ENCODE measurements at places on chromosomes 5 and 9.
A peak's percentile ranks its signal among the peaks of the same experiment; 100 is the strongest.

GRCh38 chr9:73529666-73530065 lies 378.0 kb downstream of the ANXA1 start:
- DNase-seq = no peak

DNA sequence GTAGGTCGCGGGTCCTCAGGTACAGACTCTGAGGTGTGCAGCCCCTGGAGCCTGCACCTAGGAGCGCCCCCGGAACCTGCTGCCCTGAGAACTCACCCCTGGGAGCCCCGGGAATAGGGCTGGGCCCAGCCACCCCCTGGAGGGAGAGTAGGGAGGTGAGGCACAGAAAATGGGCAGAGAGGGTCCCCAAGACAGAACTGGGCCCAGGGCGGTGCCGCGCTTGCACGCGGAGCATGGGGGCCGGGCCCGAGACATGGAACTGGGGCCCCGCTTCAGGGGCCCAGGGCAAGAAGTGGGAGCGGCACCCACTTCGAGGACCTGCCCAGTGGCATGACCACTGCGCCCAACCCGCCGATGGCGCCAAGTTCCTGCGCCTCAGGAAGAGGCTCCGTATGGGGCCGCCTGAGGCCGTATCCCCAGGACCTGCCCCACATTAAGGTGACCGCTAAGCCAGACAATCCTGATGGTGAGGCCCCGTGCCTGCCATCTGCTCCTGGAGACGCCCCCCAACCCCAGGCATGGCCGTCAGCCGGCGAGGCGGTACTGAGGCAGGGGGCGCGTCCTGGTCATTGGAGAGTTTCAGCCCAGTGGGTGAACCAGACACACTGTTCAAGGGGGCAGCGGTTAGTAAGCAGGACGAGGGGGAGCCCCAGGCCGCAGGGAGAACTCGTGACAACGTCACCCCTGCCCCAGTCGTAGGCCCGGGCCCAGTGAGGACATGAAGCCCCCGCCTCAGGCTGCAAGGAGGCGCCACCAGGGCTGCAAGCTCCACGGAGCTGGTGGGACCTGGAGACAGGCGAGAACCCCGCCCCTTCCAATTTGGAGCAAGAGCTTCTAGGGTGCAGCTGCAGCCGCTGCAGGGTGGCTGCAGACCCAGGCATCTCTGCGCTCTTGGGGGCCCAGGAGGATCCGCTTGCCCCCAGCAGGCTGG lies 89.5 kb upstream of the PUM3 start:
- DNase-seq = no peak

DNA sequence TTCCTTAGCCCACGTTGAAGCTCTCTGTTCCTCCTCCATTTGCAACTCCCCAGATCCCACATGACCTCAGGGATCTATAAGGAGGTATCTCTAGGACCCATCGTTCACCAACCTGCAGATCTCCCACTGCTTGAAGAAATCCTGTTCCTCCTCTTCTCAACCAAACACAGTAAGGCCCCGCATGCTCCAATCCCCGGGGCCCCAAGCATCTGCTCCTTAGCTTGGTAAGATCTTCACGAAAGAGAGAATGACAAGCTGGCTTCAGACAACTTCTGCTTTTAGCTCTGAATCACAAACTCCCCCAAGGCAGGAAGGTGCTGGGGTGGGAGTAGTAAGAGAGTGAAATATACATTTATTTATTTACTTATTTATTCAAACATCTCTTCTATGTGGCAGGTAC lies 33.0 kb upstream of the ARHGAP26 start:
- peak; percentile 78 for DNase-seq

DNA sequence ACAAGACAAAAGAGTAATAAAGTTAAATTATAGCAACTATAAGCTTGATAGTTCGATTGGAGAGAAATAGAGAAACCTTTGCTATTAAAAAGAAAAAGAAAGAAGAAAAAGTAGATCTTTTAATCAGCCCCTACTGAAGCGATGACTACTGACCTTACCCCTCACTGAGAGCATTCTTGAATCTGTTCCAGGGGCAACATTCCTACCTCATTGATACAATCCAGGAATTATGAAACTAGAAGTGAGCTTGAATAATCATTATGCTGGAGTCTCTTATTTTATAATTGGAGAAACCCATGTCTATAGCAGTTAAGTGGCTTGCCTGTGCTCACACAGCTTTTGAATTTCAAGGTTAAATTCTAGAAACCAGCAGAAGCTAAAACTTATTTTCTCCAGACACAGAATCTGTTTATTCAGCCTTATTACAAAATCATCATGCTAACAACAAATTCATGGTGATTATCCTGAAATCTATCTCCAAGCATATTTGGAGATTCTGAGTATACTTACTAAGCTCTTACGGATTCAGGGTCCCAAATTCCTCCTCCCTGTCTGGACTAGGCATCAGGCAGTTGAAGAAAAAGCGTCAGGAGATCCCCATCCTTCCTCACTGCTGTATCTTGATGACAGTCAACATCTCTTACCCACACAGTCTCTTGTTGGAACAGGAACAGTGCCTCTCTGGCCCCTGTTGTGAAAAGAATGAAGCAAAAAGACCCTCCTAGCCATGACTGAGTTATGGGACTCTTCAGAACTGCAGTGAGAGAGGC lies 547.6 kb upstream of the WWC1 start:
- no peak for DNase-seq

DNA sequence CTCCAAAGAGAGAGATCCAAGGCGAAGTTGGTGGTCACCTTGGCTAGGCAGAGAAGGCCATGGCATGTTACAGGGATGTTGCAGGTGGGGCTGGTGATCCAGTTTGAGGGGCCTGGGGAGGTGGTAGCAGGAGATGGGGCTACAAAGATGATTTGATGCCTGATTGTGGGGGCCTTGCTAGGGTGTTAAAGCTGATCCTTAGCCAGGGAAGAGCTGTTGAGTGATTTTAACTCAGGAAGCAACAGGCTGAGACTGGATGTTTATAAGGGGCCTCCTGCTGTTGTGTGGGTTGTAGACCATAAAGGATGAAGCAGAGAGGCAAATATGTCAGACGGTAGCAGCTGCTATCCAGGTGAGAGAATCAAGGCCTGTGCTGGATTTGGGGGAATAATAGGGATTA lies 19.0 kb upstream of the SMAD5 start:
- no peak for DNase-seq

DNA sequence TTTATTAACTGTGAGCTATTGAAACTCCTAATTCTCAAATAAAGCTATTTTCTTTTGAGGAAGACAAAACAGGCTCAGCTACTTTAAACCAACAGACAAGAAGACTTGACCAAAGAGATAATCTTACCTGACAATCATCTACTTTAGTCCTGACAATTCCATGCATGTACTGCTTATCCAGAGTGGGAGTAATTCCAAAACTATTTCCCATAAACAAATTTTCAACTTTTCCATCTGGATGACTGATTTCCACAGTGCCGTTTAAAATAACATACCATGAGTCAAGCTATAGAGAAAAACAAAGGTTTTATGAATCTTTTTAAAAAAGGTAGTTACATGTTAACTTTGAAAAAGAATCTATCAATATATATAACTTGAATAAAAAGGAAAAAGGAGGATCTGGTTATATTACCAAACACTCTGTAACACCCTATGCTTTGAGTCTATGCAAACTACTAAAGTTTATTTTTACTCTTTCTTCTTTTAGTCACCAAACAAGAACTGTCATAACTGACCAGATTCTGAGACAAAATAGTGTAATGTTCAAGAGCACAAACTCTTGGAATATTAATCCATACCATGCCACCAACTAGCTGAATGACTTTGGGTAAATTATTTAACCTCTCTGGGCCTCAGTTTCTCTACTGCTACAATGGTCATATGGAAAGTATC lies 129.7 kb downstream of the RAPGEF6 start:
- no peak for DNase-seq

GRCh38 chr9:83425240-83425639 lies 113.0 kb downstream of the FRMD3 start:
- no peak for DNase-seq

DNA sequence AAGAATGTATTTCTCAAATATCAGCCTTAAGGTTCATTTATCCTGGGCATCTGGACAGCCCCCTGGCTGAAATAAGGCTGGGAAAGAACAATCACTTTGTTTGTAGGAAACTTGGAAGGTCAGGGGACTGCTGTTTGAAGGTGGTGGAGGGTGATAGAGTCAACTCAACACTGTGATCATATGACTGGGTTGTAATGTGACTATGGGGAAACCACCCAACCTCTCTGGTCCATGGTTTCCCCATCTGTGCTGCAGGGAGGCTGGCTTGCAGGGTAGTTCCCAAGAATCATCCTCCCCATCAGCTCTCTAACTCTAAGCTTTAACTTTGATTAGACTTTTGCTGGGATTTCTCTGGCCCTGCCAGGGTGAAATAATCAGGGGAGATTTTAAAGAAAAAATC lies 10.0 kb downstream of the INSYN2B start:
- peak; percentile 65 for DNase-seq

DNA sequence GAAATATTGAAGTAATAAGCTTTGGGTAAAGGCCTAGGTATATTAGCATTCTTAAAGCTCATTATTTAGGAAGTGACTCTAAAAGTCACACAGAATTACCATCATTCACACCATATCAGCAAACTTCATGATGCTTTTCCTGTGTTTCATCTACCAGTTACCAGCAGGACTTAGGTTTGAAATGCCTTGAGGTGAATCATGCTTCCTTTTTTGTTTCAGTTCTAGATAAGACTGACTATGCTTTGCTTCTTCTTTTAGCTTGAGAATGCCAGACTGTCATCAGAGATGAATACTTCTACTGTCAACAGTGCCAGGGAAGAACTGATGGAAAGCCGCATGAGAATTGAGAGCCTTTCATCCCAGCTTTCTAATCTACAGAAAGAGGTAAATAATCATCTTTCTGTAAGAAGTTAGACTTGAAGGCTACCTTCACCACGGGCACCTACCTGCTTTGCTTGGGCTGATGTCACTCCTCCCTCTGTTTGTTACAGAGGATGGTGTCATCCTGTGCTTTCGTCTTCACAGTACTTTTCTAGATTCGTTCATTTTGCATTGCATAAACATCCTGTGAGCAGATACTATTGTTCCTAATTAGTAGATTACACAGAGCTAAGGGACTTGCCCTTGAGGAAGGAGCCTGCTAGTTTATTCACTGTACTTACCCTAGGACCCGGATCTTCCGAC lies 34.7 kb downstream of the LMNB1 start:
- DNase-seq = peak; percentile 64

GRCh38 chr5:42583322-42583721 lies 160.1 kb downstream of the GHR start:
- peak; percentile 75 for DNase-seq

DNA sequence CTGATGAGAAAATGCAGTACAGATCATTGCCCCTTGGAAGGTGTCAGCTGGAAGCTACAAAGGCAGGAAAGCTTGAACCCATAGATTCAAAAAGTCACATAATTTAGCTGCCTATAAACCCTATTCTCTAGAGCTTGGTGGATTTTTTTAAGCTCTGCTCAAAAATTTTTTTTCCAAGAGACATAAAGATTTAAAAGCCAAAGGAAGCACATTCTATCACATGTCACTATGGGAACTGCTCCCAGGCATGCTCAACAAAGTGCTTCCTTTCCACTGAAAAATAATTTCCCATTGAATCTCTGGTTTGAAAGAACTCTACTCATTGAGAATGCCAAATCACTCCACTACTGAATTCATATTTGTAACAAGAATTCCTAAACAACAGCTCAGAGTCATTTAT lies 419.8 kb downstream of the CETN3 start:
- DNase-seq = no peak

GRCh38 chr9:133975511-133975910 lies 16.6 kb downstream of the VAV2 start:
- DNase-seq = no peak

DNA sequence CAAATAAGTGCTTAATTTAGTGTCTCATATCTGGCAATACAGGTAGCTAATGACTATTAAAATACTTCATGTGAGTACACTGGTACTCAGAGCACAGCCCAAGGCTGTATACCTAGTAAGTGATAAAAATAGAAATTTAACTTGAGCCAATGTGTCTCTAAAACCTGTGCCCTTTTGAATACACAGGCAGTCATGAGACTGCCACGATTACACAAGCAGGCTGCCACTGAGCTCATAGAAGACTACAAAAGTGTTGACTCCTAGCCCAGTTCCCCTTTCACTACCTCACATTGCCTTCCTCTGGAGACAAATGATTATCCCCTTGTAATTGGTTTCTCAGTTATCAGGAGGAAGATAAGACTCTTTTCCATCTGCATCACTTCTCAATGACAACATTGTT lies 66.3 kb upstream of the PAPPA start:
- DNase-seq = peak; percentile 7

GRCh38 chr9:81103597-81104471 lies 585.5 kb downstream of the TLE1 start:
- no peak for DNase-seq

GRCh38 chr5:56270568-56271392 lies 37.6 kb upstream of the ANKRD55 start:
- peak; percentile 92 for DNase-seq

- DNase-seq = no peak
These were observed 325.8 kb downstream of the TENT4A start for GRCh38 chr5:7039074-7039473.

- no peak for DNase-seq
These were observed 249.4 kb downstream of the NPR3 start for GRCh38 chr5:32960340-32961058.
